ENCODE measurements at places on chromosomes 7 and 10.

- DNase-seq, result no peak
Observed at GRCh38 chr10:44991571-44991970, 9.2 kb upstream of the ZNF22 start.

- DNase-seq, result no peak
Observed at GRCh38 chr10:15419279-15419874, 48.3 kb upstream of the FAM171A1 start.

DNA sequence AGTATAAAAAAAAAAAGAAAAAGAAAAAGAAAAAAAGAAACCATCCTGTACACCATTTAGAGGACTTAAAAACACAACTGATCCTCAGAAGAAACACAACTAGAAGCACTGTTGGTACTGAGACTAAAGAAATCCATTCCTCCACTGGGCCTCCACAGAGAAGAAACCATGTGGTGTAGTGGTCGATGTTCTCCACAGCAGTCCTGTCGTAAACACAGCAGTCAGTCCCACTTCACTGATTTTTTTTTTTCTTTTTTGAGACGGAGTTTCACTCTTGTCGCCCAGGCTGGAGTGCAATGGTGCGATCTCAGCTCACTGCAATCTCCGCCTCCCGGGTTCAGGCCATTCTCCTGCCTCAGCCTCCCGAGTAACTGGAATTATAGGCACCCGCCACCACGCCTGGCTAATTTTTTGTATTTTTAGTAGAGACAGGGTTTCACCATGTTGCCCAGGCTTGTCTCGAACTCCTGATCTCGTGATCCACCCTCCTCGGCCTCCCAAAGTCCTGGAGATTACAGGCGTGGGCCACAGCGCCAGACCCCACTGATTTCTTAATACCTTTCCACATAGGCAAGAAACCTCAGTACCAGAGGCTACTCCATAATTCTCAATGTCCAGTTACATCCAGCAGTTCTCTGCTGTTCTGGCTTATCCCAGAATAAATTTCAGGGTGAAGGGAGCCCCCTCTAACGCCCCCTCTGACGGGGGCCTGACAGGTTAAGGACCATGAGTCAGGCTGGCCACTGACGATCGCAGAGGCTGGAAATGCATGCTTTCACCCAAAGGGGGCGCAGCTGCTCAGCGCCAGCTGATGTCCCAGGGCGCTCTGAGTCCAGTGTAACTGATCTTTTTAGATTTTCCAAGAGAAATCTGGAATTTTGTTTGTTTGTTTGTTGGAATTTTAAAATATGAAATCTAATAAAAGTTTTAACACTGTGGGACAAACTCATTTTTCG lies 24.8 kb upstream of the FFAR4 start:
- DNase-seq, result no peak

DNA sequence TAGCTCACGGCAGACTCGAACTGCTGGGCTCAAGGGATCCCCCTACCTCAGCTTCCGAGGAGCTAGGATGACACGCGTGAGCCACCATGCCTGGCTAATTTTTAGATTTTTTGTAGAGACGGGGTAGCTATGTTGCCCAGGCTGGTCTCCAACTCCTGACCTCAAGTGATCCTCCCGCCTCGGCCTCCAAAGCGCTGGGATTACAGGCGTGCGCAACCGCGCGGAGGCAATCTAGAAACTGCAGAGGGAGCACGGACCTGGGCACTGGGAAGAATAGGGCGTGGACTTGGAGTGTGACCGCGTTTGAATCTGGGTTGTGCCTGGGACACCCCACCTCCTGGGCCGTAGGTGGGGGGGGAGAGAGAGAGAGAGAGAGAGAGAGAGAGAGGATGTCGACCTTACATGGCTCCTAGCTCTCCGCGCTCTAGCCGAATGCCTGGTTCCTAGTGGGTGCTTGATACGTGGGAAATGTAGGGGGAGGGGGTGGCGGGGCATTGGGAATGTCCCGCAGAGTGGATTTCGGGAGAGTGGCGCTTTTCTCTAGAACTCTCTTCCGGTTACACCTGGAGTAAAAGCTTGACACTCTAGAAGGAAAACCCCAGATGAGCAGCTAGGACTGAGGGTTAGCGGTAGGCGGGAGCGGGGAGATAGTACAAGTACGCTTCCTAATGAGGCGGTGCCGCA lies 1.2 kb upstream of the MAP3K8 start:
- DNase-seq, result no peak

All from activated CD8-positive, alpha-beta memory T cell treated with anti-CD3 and anti-CD28 coated beads for 4 hours (primary cell).